ENCODE measurements at places on chromosomes 6 and 20.
A peak's percentile ranks its signal among the peaks of the same experiment; 100 is the strongest.

- DNase-seq: no peak
Observed at GRCh38 chr6:35248300-35248699, 11.2 kb upstream of the ZNF76 start.

- no peak for DNase-seq
Observed at GRCh38 chr20:33233129-33233774, 2.5 kb upstream of the BPIFA1 start.

GRCh38 chr6:20252311-20252710 lies 40.0 kb upstream of the MBOAT1 start:
- no peak for DNase-seq

DNA sequence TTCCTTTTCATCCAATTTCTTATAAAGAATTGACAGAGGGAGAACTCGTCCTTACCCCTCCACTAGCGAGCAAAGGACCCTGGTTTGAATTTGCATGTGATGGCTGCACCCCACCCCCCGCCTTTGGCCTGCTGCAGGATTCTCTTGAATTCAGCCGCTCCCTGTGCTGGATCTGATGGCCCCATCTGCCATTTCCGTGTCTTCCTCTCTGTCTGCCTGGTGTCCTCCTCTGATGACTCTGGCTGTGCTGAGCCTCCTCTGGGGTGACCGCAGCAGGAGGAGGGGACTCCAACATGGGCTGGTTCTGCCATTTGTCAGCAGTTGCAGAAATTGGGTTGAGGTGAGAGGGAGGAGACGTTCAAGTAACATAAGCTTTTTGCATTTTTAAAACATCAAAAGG lies 188.8 kb downstream of the DLL1 start:
- DNase-seq: no peak

DNA sequence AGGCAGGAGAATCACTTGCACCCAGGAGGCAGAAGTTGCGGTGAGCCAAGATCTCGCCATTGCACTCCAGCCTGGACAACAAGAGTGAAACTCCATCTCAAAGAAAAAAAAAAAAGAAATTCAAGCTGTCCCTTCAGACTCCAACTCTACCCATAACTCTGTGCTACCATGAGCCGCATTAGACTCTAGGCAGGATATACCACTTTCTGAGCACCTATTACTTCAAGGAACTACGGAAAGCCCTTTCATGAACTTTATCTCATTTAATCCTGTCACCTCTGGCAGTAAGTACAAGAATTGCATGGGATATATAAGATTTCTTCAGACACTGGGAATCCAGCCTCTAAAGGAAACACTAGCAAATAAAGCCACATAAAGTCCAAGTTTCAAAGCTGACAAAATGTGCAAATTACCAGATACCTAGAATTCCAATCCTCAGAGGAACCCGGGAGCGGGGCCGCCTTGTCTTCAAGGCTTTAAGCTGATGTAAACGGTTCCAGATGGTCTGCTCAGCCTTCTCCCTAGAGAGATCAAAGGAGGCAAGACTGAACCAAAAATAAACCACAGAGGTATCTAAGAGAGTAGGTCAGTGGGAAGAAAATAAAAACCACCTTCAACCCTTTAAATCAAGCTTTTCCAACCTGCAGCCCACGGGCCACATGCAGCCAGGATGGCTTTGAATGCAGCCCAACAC lies 9.4 kb downstream of the CDK5RAP1 start:
- DNase-seq: no peak

- peak; percentile 25 for DNase-seq
Observed at GRCh38 chr20:10924644-10925201, 250.9 kb upstream of the JAG1 start.
